Posterior vena cava (tissue), 2 donors: ENCODE measurements at places on chromosomes 2 and 18. TPM values are rescaled to one million over a fixed set of nuclear protein-coding genes. Genes with fewer than 3 reads are reported as not detected.

The APOB gene
- total RNA-seq: 1.6 TPM

The EIF2AK3 gene
- total RNA-seq: 23.7 TPM

The SP9 gene
- not detected for total RNA-seq

The PTCD3 gene
- 50.7 TPM for total RNA-seq

The TWSG1 gene
- total RNA-seq: 96.6 TPM

The ITM2C gene
- total RNA-seq: 54.7 TPM

GRCh38 chr2:205771031-205771430 lies 88.7 kb downstream of the NRP2 start:
- no peak for DNase-seq

DNA sequence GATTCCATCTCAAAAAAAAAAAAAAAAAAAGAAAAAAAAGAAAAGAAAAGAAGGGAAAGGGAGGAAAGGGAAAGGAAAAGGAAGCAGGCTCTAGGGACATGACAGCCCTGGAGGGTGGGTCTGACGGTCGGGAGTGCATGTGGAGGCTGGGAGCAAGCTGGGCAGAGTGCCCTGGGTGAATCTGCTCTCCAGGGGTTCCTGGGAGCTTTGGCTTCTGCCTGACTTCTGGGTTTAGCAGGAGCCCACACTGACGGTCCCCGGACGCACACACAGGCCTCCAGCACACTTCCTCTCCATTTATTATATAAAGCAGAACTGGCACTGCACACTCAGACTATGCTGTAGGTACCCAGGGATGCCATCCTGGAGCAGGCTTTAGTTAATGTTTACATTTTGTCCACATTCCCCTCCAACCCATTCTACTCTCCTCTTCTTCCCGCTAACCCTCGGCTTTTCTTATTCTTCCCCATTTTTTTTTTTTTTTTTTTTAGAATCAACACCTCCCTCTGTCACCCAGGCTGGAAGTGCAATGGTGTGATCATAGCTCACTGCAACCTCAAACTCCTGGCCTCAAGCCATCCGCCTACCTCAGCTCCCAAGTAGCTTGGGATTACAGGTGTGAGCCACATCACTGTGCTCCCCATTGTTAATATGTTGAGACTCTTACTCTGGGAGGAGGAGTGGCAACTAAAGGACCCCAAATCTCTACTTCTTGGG lies 151.1 kb upstream of the SLC1A4 start:
- DNase-seq: peak; percentile 82

GRCh38 chr18:22311301-22311700 lies 106.4 kb downstream of the CTAGE1 start:
- no peak for DNase-seq

GRCh38 chr2:69300650-69301049 lies 86.4 kb downstream of the GFPT1 start:
- DNase-seq: no peak

DNA sequence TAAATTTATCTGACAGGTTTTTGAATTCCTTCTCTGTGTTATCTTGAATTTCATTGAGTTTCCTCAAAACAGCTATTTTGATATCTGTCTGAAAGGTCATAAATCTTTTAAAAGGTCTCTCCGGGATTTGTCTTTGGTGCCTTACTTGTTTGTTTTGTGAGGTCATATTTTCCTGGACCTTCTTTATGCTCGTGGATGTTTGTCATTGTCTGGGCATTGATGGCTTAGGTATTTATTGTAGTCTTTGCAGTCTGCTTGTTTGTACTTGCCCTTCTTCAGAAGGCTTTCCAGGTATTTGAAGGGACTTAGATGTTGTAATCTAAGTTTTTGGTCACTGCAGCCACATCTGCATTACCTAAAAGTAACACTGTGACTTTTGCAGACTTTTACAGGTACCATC lies 355.2 kb downstream of the PARD3B start:
- DNase-seq: no peak

DNA sequence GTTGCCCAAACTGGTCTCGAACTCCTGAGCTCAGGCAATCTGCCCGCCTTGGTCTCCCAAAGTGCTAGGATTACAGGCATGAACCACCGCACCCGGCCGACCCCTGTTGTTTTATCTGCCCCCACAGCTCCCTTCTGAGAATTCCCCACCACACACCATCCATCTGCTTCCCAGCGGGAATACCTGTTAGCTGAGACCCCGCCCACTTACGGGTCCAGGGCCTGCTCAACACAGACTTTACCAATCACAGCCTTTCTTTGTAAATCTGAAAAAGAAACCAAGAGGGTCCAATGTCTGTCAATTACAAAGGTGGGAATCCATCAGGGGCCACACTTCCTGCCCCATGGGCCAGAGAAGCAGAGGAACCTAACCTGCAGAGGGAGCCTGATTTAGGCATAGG lies 14.2 kb upstream of the CABLES1 start:
- DNase-seq: peak; percentile 58

GRCh38 chr2:217710211-217710765 lies 292.5 kb downstream of the TNS1 start:
- DNase-seq: no peak

DNA sequence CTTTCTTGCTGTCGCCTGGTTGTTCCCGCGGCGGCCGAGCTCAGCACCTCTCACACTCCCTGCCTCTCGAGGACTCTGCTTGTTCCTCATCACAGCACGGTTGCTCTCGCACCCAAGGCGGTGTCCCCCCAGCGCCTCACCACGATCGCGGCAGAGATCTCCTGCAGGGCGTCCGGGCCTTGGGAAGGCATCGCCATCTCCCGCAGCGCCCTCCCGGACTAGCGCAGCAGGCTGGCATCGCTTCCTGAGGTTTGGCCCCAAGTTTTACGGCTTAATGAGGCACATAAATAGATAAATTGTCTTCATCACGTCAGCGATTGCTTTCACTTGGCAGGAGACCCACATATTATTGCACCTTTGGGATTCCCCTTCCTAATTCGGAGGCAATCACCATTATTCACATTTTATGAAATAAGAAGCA lies 125.4 kb downstream of the RGPD3 start:
- no peak for DNase-seq

- no peak for DNase-seq
Measured at GRCh38 chr2:23029111-23029510, 355.9 kb upstream of the KLHL29 start.

DNA sequence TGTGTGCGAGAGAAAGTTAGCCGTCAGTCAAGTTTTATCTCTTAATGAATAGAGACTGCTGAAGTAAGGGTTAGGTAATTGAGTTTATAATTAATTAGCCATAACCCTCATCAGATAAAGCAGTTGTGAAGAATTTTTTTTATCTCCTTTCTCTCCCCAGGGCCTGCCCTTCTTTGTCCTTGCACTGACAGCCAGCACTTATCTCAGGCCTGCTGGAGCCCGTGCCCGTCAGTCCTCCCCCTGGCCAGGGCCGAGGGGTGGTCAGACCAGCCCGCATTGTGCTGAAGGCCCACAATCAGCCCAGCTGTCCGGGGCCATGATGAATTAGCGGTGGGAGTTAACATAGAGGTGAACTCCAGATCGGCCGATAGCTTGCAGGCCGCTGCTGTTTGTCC lies 315.7 kb downstream of the GBX2 start:
- DNase-seq: no peak

DNA sequence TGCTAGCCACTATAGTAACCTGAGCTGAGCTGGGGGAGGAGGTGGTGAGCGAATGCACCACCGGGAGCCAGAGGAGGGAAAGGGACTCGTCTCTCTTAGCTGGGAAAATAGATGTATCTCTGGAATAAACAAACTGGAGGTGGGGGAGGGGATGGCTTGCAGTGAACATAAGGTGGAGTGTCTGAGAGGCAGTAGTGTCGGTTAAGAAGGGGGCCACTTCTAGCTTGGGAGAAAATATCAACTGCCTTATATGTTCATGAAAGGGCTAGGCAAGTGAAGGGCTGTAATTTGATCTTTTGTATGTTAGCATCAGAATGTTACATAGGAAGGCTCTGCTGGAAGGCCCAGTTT lies 2.2 kb downstream of the SETBP1 start:
- no peak for DNase-seq
